ENCODE measurements at places on chromosomes 12 and 14.

DNA sequence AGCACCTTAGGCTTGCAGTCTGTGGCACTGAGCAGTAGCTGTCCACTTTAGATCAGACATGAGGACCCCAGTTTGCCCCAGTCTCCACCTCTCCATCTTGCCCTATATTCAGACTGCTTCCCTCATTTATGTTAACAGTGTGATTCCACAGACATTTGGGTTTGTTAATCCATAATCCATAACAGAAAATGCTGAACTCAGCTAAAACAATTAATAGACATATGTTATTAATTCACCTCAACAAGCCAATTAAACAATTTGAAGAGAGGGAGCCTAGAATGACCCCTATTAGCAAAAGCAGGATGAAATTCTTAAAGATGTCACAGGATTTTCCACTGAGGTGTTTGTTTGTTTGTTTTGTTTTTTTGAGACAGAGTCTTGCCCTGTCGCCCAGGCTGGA, 9.1 kb downstream of the CDKL1 start:
- DNase-seq, result no peak

GRCh38 chr12:107929436-107929835, 154.9 kb downstream of the ASCL4 start:
- no peak for DNase-seq

GRCh38 chr14:91901449-91902226, 34.3 kb upstream of the TC2N start:
- no peak for DNase-seq

DNA sequence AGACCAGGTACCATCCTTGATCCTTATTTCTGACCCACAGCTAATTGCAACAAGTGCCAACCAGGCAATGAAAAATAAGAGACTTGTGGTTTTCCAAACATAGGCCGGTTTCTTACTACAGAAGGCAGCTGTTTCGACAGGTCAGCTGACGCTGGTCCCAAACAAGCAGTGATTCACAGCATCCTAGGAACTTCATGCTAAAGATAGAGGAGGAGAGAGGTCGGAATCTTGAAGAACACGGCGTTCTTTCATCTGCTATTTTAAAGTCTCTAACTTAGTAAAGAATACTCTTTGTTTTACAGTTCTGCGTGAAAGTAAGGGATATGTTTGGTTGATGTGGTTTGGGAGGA, 28.1 kb upstream of the ADGRD1 start:
- DNase-seq, result no peak

- no peak for DNase-seq
These were observed 67.3 kb upstream of the FUT8 start for GRCh38 chr14:65345266-65345665.

DNA sequence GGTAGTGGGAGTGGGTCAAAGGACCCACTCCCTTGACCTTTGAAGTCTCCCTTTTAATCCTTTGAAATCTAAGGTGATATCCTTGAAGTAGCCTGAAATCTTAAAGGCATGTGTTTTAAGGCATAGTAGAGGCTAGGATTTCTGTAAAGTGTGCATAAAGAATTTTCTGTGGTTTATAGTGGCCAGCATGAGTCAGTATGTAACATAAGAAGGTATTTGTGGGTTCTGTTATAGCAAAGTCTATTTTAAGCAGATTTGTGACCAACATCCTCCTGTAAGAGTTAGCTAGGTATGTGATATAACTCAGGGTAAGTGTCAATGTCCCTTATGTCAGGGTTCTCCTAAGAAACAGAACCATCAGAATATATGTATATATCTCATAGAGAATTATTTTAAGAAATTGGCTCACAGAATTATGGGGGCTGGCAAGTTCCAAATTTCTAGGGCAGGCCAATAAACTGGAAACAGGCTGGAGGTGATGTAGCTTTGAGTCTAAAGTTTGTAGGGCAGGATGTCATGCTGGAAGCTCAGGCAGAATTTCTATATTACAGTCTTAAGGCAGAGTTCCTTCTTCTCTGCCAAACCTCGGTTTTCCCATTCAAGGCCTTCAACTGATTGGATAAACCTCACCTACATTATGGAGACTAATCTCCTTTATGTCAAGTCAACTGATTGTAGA, 18.7 kb upstream of the EPYC start:
- DNase-seq, result no peak

Data from activated naive CD4-positive, alpha-beta T cell treated with anti-CD3 and anti-CD28 coated beads, Interleukin-2, amount 10 ng/mL, durations not matched to agents 7 days and 5 days (primary cell).